Large intestine (tissue), 12 donors: ENCODE measurements at places on chromosomes 1 and 21. TPM values are rescaled to one million over a fixed set of nuclear protein-coding genes. Genes with fewer than 3 reads are reported as not detected.

OR6K6 gene
- not detected for polyA plus RNA-seq

MEF2D gene
- polyA plus RNA-seq, result 25.0 TPM

- no peak for DNase-seq
Measured at GRCh38 chr1:5644281-5645134, 347.7 kb downstream of the NPHP4 start.

- no peak for DNase-seq
Measured at GRCh38 chr1:228410671-228411070, 4.0 kb upstream of the TRIM11 start.

- DNase-seq, result no peak
Measured at GRCh38 chr1:109427171-109427467, 871 bp upstream of the PSMA5 start.

ADORA3 gene
- 2.9 TPM for polyA plus RNA-seq

DNA sequence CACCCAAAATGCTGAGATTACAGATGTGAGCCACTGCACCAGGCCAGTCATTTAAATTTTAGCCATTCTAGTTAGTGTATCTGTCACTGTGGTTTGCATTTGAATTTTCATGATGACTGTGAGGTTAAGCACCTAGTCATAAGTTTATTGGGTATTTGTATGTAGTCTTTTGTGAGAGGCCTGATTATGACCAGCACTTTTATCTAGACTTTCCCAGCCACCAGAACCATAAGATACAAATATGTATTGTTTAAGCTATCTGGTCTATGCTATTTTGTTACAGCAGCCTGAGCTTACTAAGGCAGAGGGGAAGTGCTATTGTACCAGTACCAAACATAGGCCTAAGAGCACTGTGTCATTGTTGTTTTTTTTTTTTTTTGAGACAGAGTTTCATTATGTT lies 19.9 kb upstream of the DNAJC6 start:
- DNase-seq, result no peak

GRCh38 chr1:84709131-84709530 lies 18.9 kb upstream of the SSX2IP start:
- DNase-seq, result peak; percentile 75

DNA sequence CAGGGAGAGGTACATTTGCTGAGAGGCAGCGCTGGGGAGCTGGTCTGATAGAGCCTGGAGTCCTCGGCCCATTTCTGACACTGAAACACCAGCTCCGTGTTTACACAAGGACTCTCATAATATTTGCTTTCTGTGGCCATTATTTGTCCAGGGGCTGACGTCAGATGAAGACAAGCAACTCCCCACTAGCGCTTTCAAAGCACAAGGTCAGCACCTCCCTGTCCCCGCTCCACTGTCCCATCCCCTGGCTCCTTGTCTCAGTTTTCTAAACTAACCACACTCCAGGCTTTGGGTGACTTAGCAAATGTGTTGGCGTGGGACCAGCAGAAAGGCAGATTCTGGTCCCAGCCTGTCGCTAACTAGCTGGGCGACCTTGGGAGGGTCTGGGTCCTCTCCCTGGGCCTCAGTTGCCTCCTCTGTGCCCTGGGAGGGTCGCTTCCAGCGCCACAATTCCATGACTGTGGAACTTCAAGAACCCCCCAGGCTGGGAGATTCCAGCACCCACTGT lies 37.4 kb upstream of the ZBTB40 start:
- DNase-seq, result peak; percentile 59

DNA sequence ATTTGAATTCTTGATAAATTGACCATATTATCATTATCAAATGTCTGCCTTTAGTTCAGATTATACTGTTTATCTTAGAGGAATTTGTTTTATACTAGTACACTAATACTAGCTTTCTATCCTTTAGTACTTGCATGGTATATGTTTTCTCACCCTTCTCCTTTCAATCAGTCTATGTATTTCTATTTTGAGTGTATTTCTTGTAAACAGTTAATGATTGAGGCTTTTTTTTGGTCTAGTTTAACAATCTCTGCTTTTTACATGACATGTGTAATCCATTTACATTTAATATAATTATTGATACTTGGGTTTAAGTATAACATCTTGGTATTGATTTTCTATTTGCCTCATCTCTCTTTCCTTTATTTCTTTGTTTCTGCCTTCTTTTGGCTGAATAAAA lies 224.9 kb downstream of the CENPF start:
- no peak for DNase-seq

- no peak for DNase-seq
Measured at GRCh38 chr1:11982010-11982392, 1.8 kb downstream of the MFN2 start.

DNA sequence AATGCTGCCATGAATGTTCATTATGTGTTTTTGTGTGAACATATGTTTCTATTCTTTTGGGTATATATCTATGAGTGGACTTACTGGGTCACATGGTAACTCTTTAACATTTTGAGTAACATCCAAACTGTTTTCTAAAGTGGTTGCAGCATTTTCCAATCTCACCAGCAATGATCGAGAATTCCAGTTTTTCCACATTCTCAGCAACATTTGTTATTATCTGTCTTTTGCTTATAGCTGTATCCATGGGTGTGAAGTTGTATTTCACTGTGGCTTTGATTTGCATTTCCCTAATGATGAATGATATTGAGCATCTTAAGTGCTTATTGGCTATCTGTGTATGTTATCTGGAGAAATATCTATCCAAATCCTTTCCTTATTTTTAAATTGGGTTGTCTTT lies 89.2 kb upstream of the SLFNL1 start:
- DNase-seq, result no peak

- DNase-seq, result no peak
Measured at GRCh38 chr1:54151013-54151412, 1.8 kb downstream of the CDCP2 start.

- no peak for DNase-seq
Measured at GRCh38 chr1:201591348-201591747, 52.4 kb downstream of the NAV1 start.
